SK-N-SH treated with all-trans-retinoic acid at 6 μM for 48 hours (cell line): ENCODE measurements at places on chromosomes 16 and 17.

DNA sequence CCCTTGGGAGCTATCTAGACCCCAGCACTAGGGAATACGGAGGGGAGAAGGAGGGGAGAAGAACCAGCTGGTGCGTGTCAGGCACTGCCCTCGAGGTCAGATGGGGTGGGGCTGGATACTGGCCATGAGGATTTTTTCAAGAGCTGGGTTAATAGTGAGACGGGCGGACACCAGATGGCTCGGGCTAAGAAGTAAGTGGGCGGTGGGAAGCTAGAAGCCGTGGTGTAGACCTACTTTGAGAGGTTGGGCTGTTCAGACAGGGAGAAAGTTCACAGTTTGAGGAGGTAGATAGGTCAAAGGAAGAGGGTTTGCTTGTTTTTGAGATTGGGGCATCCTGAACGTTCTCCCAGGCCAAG is 303.8 kb downstream of the SEC14L1 start:
- no peak; the same call in 2 of the 3 replicates for ATAC-seq

DNA sequence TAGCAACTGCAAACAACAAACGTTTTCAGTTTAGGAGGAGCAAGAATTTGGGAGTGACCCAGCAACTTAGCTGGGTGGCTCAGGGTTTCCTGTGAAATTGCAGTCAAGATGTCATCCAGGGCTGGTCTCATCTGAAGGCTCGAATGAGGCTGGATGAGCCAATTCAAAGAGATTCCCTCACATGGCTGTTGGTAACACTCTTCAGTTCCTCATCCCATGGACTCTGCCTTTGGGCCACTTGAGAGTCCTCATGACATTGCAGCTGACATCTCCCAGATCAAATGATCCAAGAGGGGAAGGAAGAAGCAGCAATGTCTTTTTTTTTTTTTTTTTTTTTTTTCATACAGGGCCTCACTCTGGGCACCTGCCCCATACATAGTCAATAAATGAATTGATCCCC is 26.3 kb downstream of the UBALD1 start:
- no peak for ATAC-seq

- ATAC-seq: no peak
These were observed 65.3 kb upstream of the PLCG2 start for GRCh38 chr16:81713796-81714195.

GRCh38 chr17:14733376-14733775 is 432.5 kb downstream of the HS3ST3B1 start:
- ATAC-seq: no peak
